ENCODE measurements at places on chromosomes 1 and 21.

GRCh38 chr1:160907976-160908375 lies 23.0 kb upstream of the ITLN1 start:
- no peak for DNase-seq
- H3K4me3 ChIP-seq: no peak overlapping the region
- H3K27ac ChIP-seq: no peak overlapping the region

- no peak for DNase-seq
- no peaks in the 10 kb centered on the region for H3K4me1 ChIP-seq
- no peaks in the 10 kb centered on the region for H3K27me3 ChIP-seq
- no peak overlapping the region for H3K4me3 ChIP-seq
- no peaks in the 10 kb centered on the region for H3K36me3 ChIP-seq
Observed at GRCh38 chr1:89900323-89900722, 79.5 kb downstream of the LRRC8D start.

DNA sequence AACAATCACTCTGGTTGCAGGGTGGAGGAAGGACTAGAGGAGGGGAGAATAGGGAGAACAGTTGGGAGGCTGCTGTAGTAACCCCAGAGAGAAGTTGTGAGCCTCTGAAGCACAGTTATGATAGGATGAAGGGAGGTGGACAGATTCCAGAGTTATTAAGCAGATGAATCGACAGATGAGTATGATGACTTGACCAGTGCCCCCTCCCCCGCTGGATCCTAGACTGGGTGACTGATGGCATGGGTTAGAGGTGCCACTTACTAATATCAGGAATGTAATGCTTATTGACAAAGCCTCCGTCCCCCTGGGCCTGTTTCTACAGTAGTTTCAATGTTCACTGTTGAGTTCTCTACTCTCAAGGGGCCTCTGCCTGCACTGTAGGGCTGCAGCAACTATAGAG lies 14.0 kb upstream of the TIPRL start:
- H3K27ac ChIP-seq: no peak overlapping the region
- H3K4me3 ChIP-seq: no peak overlapping the region
- no peaks in the 10 kb centered on the region for H3K4me1 ChIP-seq
- no peak for DNase-seq
- H3K36me3 ChIP-seq: no peaks in the 10 kb centered on the region

DNA sequence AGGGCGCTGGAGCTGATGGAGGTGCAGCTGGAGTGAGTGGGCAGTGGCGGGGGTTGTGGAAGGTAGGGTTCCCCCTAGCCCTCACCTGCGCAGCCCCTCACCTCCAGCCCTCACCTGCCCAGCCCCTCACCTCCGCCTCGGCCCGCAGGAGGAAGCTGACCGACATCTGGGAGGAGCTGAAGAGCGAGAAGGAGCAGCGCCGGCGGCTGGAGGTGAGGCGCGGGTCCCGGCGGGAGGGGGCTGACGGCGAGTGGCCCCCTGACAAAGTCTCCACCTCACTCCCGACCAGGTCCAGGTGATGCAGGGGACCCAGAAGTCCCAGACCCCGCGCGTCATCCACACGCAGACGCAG lies 2.7 kb downstream of the EVA1B start:
- H3K4me3 ChIP-seq: peak overlapping the region; percentile 79
- no peaks in the 10 kb centered on the region for H3K27me3 ChIP-seq
- H3K27ac ChIP-seq: peak overlapping the region; percentile 85
- no peaks in the 10 kb centered on the region for H3K36me3 ChIP-seq
- peaks cover 37% of the 10 kb centered on the region for H3K4me1 ChIP-seq

GRCh38 chr1:198879711-198880306 lies 241.0 kb downstream of the PTPRC start:
- H3K4me3 ChIP-seq: no peak overlapping the region
- no peak for DNase-seq
